ENCODE measurements at places on chromosomes 5 and 9.

GRCh38 chr5:2871282-2871681 lies 119.8 kb upstream of the IRX2 start:
- no peak for DNase-seq

- no peak for DNase-seq
Observed at GRCh38 chr5:149887622-149888183, 56.9 kb downstream of the PDE6A start.

DNA sequence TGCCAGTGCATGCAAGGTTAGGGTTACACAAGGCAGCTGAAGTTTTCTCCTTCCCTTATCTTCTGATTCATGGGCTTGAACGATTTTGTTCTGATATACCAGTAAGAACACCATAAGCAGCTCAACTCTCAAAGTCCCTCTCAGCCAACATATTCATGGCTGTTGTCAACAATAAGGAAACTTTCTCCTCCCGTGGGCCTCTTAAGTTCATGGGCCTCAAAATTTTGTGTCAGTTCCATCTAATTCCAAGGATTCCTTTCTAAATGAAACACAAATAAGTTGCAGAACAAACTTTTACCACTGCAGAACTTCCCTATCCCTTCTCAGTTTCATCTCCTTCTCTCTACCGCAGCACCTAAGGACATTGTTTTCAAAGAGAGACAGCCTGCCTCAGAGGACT lies 23.6 kb upstream of the CAST start:
- no peak for DNase-seq

DNA sequence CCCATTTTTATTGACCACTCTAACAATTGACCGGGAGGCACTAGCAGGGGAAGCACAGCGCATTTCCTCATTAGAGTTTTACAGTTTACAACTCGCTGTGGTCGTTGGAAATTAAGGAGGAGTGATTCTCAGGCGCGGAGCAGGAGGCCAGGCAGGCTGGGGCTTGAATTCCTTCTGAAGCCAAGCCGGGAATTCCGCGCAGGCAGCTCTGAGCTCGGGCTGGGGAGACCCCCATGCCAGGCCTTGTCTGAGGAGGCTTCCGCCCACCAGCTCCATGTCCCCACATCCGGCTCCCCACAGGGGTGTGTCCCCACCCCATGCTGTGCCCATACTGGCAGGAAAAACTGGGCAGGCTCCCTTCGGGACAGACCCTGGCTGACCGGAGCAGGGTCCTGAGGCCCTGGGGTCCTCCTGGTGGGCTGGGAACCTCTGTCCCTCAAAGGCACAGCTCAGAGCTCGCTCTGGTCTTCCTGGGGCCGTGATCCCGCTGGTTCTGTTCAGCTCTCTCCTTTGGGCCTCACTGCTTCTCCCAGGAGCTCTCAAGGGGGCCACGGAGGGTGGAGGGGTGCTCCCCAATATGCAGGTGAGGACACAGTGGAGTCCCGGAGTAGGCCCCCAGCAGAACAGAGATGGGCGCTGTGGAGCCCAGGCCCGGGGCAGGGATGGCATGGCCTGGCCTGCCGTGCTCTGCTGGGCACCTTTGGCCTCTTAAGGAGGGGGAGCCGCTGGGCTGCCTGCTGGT lies 1.3 kb upstream of the NRARP start:
- DNase-seq, result no peak

DNA sequence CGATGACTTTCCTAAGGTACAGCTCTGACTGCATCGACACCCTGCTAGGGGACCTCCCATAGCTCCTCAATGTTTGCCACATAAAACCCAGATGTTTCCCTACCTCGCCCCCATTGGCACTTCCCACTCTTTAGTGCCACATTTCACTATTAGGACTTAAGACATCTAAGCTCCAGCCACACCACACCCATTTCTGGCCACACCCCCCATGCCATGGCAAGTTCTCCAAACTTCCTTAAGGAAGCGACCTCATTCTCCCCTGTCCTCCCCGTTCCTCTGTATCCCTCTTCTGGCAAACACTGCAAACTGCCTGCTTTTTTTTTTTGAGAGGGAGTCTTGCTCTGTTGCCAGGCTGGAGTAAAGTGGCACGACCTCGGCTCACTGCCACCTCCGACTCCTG lies 62.9 kb downstream of the USP20 start:
- no peak for DNase-seq

DNA sequence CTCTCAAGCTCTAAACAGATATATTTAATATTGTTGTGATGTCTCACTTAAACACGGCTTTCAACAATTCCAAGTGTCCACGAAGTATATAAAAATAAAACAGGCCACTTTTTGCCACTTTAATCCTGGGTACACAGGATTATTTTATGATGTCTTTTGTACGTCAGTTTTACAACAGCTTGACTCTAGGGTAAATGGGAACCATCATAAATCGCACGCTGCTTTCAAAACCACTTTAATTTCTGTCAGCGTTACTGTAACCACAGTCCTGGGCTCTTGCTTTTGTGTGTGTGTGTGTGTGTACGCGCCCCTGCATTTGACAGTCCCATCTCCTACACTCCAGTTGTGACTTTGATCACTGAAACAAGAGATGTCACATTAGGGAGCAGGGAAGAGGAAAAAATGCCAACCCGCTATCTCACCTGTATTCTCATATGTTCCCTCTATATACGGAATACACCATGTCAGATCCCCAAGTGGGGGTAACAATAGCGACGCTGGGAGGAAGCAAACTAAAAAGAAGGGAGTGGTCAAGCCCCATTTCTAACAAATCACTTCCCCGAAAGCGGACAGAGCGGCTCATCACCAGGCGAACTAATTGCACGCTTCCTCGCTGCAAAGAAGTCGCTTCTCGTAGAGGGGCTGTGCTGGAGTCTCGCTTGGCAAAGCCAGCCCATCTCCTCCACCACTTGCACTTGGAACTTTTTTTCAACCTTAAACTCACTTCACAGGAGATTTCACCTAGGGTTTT lies 1.2 kb downstream of the BNC2 start:
- no peak for DNase-seq

GRCh38 chr9:74122661-74123060 lies 374.5 kb upstream of the RORB start:
- no peak for DNase-seq

GRCh38 chr5:135535820-135536801 lies at the start of gene NEUROG1:
NEUROG1 (minus strand) TSS chr5:135535964; CDS start chr5:135535690, 274 bp downstream.
- no peak for DNase-seq

DNA sequence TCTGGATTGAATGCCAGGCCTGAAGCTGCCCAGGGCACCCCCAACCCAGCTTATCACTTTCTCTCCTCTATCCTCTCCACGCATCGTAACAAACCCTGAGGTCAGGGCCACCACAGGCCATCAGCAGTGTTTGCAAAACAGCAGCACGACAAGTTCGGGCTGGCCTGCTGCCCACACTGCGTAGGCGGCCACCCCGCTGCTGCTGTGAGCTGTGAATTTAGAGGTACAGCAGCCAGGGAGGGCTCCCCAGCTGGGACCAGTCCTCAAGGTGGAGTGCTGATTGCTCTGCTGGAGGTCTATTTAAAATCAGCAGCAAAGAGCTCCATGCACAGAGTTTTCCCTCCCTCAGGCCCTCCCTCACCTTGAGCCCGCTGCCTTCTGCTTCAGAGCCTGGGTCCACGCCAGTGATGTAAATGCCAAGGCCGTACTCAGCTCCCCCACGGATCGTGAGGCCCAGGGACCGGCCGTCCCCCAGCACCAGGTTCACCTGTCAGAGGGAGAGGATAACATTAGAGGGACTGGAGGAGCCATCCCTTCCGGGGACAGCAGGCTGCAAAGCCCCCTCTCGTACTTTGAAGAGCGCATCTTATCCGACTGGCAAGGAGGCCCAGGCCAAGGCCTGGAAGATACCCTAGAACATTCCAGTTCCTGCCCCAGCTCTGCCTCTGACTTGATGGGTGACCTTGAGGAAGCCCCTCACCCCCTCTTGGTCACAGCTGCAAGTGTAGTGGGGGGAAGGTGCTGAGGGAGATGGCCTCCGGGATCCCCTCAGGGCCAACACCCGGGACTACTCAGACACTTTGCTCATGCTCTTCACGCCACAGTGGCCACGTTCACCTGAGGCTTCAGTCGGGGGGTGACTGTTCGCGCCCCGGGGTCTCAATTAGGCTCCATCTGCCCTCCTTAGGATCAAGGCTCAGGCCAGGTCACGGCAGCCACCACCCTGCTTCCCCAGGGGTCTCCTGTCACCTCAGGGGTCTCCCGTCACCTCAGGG lies 39.1 kb downstream of the WHRN start:
- no peak for DNase-seq
